ENCODE measurements at places on chromosomes 12 and 14.

DNA sequence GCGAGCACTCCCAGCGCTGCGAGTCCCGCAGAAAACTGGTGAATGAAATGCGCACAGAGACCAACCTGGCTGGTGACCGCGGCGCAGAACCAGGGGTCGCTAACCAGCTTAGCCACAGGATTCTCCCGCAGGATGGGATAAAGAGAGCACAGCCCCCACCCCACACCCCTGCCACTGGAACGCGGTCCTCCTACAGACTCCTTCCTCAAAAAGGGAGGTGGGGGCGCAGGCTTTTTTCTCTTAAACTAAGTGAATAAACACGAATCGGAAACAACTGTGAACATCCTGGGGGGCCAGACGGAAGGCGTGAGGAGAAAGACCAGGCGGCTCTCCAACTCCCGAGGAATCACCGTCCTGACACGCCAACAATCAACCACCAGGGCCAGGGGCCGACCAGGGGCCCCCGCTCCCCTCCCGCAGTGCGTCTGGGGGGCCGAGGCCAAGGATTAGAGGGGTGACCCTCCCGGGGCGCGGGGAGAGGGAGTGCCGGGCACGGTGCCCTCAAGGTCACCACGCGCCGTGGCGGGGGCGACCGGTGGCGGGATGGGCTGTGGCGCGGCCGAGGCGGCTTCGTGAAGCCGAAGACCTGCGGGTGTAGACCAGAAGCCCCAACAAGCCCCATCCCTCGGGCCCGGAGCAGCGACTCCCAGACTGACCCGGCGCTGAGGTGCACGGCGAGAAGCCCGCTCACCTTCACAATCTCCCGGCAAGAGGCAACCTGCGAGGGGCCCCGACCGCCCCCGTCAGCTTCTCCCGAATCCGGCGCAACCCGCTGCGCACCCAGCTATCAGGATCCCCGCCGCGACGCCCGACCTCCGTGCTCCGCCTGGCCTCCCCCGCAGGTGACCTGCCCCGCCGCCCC is 704 bp downstream of the ATP2B1 start:
- DNase-seq, result peak; percentile 42

DNA sequence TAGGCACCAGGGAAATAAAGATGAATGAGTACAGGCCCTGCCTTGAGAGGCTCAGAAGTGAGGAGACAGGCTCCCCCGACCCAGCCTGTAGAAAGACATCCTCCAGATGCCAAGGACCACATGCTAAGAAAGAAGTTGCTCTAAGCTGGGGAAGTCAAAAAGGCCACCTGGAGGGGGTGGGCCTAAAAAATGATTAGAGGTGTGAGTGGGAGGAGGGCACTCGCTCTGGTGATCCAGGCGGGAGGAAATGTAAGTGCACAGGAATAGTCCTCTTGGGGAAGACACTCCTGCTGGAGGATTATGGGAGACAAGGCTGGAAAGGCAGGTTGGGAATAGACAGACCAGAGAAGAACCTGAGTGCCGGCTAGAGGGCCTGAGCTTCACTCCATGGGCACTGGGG is 32.2 kb downstream of the SMUG1 start:
- no peak for DNase-seq

DNA sequence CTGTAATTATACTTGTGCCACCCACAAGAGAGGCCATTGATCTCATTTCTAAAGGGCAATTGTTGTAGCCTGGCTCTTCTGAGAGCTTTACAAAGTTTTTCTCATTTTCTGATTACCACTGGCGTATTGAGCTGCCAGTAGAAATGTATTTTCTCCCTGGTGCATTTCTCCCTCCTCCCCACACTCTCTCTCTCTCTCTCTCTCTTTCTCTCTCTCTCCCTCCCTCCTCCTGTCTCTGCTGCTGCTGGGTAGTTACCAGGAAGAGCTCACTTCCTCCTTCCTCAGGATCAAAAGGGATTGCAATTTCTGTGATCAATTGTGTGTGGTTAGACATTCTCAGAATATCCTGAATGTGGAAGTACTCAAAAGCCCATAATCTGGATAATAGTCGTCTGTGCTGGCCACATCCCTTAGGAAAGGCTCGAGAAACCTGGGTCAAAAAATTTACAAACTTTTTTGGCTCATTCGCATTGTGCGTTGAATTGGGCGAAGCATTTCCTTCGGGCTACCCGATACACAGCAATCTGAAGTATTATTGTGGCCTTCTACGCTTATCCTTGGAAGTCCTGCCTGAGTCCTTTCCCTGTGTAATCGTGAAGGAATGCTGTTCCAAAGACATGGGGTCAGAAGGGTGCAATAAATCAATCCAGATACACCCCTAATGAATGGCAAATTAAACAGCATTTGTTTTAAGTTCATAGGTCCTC is 254.8 kb downstream of the MSRB3 start:
- no peak for DNase-seq

DNA sequence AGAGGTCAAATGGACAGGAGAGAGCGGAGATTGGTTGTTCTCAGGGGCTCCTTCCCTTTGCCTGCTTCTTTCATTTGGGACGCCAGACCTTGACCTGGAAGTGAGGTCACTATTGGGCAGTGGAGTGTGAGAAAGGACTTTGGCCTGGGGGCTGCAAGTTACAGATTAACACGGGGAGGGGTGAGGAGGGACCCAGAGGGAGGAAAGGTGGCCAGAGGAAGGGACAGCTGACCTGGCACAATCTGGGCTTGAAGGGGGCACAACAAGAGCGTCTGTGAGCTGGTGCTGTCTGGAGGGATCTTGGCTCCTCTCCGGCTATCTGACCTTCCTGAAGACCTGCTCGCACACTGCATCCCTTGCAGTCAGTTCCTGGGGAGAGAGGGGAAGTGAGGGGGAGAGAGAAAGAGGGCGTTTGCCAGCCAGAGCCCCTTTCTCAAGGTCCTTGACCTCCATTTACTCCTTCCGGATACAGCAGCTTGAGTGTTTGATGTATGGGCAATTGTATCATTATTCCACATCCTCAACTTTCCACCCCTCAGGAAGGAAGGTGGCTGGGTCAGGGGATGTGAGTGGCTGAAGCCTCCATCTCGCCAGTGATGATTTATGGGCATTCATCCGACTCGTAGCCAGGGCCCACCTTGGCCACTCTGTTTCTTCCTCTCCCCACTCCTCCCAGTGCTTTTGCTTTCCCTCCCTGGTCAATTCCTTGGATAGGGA is 4.7 kb downstream of the RBP5 start:
- DNase-seq, result no peak

DNA sequence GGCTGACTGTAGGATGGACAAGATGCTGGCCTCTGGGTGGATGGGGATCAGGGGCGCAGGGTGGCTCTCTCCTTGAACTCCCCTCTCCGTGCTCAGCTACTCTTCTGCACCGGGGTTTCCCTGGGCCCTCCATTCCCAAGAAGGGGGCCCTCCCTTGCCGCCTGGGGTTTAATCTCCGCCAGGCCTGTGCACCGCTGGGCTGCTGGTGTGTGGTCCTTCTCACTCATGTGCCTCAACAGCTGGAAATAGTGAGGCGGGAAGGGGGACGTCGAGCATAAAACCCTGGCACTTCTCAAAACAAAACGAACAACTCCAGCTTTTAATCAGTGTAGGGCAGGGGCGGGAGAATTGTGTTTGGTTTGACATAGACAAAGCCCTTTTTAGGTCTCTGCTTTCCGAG is 19.0 kb upstream of the SMOC1 start:
- no peak for DNase-seq

GRCh38 chr14:72521968-72522741 is 371.7 kb downstream of the DPF3 start:
- DNase-seq, result no peak

GRCh38 chr12:43694879-43695278 is 63.7 kb downstream of the PUS7L start:
- DNase-seq, result no peak

GRCh38 chr12:112004041-112004440 is 8.9 kb downstream of the TMEM116 start:
- DNase-seq, result no peak

DNA sequence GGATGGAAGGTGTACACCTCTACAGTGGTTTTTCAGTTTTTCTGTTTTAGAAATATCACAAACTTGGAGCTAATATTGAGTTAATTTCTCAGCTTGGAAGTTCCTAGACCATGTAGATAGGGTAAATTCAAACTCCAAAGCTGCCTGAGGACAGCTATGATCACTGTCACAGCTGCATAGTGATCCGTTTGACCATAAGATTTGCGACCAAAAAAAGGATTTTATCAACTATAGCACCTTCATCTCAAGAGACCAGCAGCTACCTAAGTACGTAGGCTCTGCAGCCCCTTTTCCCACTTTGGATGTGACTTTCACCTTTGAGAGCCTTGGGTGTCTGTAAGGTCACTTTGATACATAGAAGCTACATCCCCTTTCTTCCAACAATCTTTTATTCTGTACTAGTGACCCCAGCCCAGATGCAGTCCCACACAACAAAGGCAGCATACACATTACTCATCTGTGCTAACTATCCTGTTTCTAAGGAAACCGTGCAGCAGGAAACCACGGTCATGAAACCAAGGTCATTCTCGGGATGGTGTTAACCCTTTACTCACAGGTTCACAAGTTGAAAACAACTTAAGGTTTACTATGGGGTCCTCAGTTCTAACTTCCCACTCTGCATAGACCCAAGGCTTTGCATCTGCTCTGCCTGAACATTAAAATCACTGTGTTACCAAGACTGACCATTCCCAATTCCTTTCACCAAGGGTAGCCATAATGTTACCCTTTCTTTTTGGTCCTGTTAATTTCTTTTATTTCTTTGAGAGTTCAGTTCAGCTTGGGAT is 75.4 kb downstream of the IFT81 start:
- DNase-seq, result no peak

DNA sequence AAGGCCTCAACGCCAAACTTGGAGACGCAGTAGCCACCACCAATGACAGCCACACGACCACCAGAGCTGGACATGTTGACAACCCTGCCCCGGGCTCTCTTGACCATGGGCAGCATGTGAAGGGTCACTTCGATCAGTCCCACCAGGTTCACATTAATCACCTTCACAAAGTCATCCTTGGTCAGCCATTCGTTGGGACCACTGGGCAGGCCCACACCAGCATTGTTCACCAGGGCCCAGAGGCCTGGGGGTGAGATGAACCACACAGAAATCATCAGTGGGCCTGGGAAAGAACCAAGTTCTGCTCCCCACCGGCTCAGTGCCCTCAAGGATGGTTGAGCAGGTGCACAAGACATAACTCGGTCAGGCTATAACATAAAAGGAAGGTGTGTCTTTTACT is 4.0 kb downstream of the SDR9C7 start:
- no peak for DNase-seq

- no peak for DNase-seq
Measured at GRCh38 chr12:45913631-45914030, 76.7 kb downstream of the SCAF11 start.

DNA sequence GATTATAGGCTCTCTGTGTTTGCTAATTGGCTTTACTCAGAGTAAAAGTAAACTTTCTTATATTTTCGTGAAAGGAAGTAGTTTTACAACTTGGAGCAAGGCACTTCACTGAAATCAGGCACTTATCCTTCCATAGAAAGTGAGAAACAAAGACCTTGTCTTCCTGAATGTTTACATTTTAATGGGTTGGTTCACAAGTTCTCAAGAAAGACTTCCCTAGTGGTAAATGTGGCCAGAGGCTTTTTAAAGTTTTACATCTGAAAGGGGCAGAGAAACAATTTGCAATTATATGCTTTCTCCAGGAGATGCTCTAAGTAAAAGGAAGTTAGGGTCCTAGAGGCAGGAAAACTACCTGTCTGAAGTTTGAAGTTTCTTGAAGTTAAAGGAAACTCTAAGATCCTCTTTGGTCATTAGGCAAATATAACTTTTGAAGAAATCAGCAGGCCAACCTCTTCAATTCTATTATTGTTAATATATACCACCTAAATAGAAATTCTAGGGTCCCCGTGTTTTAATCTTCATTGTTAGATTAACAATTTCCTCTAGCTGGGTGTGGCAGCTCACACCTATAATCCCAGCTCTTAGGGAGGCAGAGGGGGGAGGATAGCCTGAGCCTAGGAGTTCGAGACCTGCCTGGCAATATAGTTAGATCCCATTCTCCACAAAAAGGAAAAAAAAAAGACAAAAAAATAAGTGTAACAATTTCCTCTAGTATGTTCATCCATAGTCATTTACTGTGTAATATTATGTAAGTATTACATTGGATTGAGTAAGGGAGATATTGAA is 644.9 kb upstream of the FOXG1 start:
- DNase-seq, result no peak

DNA sequence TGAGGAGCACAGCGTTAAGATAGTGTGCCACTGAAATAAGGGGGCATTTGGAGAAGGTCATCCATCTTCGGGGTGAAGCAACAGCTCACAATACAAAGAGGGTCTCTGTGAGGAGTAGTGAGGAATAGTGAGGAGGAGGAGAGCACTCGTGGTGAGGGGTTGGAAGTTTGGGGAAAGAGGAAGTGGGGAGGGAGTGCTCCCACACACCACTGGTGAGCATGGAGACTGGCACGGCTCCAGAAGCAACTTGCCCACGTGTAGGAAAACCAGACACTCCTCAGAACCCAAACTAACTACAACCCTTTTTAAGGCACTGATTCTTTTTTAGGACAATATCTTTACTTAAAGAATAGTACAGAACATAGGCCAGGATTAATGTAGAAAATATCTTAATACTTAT is 48.9 kb downstream of the GALNT8 start:
- no peak for DNase-seq

- no peak for DNase-seq
Measured at GRCh38 chr12:101564912-101565311, 29.9 kb upstream of the MYBPC1 start.

DNA sequence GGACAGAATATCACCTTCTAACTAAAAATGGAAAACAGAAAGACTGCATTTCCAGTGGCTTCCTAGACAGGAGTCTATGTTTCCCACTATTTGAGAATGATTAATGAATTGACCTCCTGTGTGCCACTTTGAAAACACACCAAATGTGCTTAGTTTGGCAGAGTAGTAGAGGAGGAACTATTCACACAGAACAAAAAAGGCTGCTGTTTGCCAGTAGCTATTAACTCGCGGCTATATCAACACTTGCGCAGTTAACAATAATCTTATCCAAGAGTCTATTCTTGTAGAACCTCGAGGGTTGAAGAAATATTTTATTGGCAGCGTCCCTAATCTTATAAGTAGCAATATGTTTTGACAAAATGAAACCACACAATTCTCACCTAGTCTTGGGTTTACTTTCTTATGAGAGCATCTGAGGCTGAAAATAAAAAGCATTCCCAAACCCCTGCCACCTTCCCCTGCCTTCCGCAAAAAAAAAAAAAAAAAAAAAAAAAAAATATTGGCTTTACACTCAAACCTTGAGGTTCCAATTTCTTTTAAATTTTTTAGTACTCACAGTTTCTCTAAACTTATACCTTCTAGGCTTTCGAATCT is 127.3 kb upstream of the FLRT2 start:
- no peak for DNase-seq

- DNase-seq, result no peak
Measured at GRCh38 chr14:21436567-21437062, 19.3 kb downstream of the CHD8 start.

- DNase-seq, result no peak
Measured at GRCh38 chr12:6275928-6276887, 34.3 kb upstream of the PLEKHG6 start.

GRCh38 chr14:104941508-104942365 is 17.1 kb downstream of the PLD4 start:
- DNase-seq, result no peak

All from GM13977 (cell line).